SW 1271 (cell line): ENCODE measurements at places on chromosomes 11 and 22.

GRCh38 chr11:72828081-72828567 lies 13.9 kb downstream of the ATG16L2 start:
- DNase-seq, result no peak

DNA sequence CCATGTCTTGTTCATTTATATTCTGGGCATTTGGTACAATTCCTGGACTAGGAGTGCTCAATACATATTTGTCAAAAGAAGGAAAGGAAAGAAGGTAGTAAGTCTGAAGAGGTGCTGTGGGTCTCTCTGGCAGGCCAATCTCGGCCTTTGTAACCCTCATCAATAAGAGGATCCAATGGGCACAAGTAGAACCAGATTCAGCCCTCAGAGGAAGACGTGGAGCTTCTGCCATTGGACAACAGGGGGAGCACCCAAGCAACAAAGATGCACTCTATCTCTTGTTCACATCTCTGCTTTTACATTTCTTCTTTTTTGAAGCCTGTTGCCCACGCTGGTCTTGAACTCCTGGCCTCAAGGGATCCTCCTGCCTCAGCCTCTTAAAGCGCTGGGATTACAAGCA lies 2.2 kb upstream of the VPS11 start:
- DNase-seq, result peak; percentile 45

DNA sequence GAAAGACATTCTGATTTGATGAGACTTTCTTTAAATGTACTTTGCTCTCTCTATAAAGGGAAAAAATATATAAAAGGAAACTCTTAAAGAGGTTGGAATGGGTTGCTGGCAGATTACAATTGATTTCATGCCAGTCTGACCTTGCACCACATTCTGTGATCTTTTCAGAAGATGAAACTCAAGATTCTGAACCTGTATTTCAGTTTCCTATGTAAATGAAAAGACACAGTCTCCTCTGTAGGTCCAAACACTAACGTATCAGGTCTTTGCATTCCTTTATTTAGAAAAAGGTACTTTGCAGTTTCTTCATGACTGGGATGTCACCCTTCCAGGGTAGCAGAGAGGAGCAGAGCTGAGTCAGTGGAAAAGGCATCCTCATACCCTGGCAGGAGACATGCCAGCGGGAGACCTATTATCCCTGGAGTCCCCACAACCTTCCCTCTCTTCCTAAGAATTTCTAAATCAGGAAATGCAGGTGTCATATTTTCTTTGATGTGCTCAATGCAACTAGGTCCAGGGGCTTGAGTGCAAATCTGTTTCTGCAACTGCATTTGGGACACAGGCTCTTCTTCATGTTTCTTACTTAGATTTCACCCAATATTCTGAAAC lies 282.6 kb downstream of the CADM1 start:
- DNase-seq, result no peak

GRCh38 chr22:48678171-48679135 lies 1149.2 kb downstream of the BRD1 start:
- DNase-seq, result no peak

DNA sequence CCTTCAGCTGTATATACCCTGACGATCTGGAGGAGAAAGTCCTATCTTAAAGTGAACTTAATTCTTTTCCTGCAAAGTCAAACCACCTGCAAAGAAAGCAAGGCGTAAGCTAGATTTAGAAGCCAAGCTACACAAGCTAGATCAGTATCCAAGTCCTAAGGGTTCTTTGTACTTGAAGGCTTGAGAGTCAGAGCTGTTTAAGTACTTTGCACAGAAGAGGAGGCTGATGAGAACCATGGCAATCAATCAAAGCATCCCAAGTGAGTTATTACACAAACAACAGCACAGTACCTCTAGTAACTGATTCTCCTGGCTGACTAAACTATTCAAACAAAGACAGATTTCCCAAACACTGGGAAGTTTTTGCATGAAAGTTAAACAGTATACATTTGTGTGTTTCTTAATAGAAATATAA lies 1.9 kb downstream of the CDON start:
- DNase-seq, result no peak
